ENCODE measurements at places on chromosomes 13 and 19. TPM values are rescaled to one million over a fixed set of nuclear protein-coding genes. Genes with fewer than 3 reads are reported as not detected.

The CALR3 gene
- not detected for total RNA-seq

The CBY2 gene
- total RNA-seq = under 0.01 TPM

The C19orf85 gene
- not detected for total RNA-seq

The IGFL1 gene
- not detected for total RNA-seq

The ACTL9 gene
- not detected for total RNA-seq

The TGFBR3L gene
- not detected for total RNA-seq

The TPTE2 gene
- not detected for total RNA-seq

The C13orf42 gene
- not detected for total RNA-seq

The PROZ gene
- total RNA-seq = not detected

The PDE4C gene
- not detected for total RNA-seq

The SELENOV gene
- not detected for total RNA-seq

The CYP4F11 gene
- not detected for total RNA-seq

The TEX29 gene
- total RNA-seq = not detected

The PCDH20 gene
- total RNA-seq = not detected

The SPACA6 gene
- total RNA-seq = 4.8 TPM

The AMER2 gene
- total RNA-seq = not detected

The TDRD12 gene
- 0.17 TPM for total RNA-seq

The URAD gene
- not detected for total RNA-seq

The PBX4 gene
- total RNA-seq = not detected

The CCDC169 gene
- 0.43 TPM for total RNA-seq

The CEACAM21 gene
- 14.2 TPM for total RNA-seq

The COL4A2 gene
- total RNA-seq = 1,403 TPM

The WDR88 gene
- under 0.01 TPM for total RNA-seq

The KASH5 gene
- total RNA-seq = not detected

The CGB1 gene
- not detected for total RNA-seq

The NOVA2 gene
- total RNA-seq = 3.7 TPM

The NKPD1 gene
- 0.11 TPM for total RNA-seq

The MRPL57 gene
- total RNA-seq = 19.1 TPM

The MCF2L gene
- total RNA-seq = 11.5 TPM

The FCAR gene
- not detected for total RNA-seq

The NAPSA gene
- under 0.01 TPM for total RNA-seq

The HNRNPUL1 gene
- 65.1 TPM for total RNA-seq

The LRRC63 gene
- not detected for total RNA-seq

The GAS6 gene
- 84.1 TPM for total RNA-seq

The CHST8 gene
- total RNA-seq = under 0.01 TPM
